ENCODE measurements at places on chromosomes 6 and 20. TPM values are rescaled to one million over a fixed set of nuclear protein-coding genes. Genes with fewer than 3 reads are reported as not detected.

Gene C4A
- total RNA-seq = 1.4 TPM

Gene LY6G5C
- total RNA-seq = not detected

Gene SLC4A11
- 4.1 TPM for total RNA-seq

Gene FNDC11
- 0.43 TPM for total RNA-seq

Gene SLC52A3
- total RNA-seq = 3.5 TPM

Gene RAMACL
- 2.6 TPM for total RNA-seq

Gene CCR6
- not detected for total RNA-seq

Gene STX11
- total RNA-seq = 0.68 TPM

Gene FLOT1
- 23.2 TPM for total RNA-seq

Gene CCN2
- total RNA-seq = 53.6 TPM

Gene AIF1
- not detected for total RNA-seq

Gene SLC24A3
- 0.36 TPM for total RNA-seq

Gene VSTM2L
- total RNA-seq = 1.4 TPM

Gene CMTR1
- total RNA-seq = 27.7 TPM

Gene ZNF391
- total RNA-seq = 1.0 TPM

Gene THBD
- total RNA-seq = 229 TPM

Gene FIG4
- 17.9 TPM for total RNA-seq

Gene UNC5CL
- 0.14 TPM for total RNA-seq

Gene GLP1R
- not detected for total RNA-seq

Gene GABRR1
- not detected for total RNA-seq

Gene SPATA25
- total RNA-seq = 1.00 TPM

Gene TBXT
- not detected for total RNA-seq

Gene CYB5R4
- 5.8 TPM for total RNA-seq

Gene TP53TG5
- not detected for total RNA-seq

Gene OSTM1
- 83.3 TPM for total RNA-seq

Gene PRND
- total RNA-seq = under 0.01 TPM
